ENCODE measurements at places on chromosomes 4 and X.

- H3K27ac ChIP-seq = no peak overlapping the region
- DNase-seq = peak; percentile 44
- no peak overlapping the region for H3K4me3 ChIP-seq
- no peaks in the 10 kb centered on the region for H3K4me1 ChIP-seq
Measured at GRCh38 chrX:103817502-103817901, 14.6 kb downstream of the RAB9B start.

DNA sequence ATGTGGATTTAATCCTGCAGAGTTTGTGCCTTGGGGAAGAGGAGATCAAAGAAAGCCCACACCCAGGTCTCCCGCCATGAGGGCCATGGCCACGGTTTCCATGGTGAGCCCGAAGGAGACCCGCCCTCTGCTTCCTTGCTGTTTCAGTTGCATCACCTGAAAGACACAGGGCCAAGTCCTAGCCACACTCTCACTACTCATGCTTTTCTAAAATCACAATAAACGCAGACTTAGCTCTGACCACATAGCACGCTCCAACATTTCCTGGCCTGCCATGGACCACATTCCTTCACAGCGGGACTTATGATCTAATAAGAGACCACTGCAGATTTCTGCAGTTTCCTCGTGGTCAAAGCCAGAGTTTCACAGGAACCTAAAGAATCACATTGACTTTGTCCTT lies 426.0 kb upstream of the NR3C2 start:
- no peaks in the 10 kb centered on the region for H3K4me1 ChIP-seq
- no peaks in the 10 kb centered on the region for H3K27me3 ChIP-seq
- no peaks in the 10 kb centered on the region for H3K36me3 ChIP-seq
- no peak for DNase-seq

- no peak overlapping the region for H3K27ac ChIP-seq
- no peaks in the 10 kb centered on the region for H3K27me3 ChIP-seq
- H3K4me3 ChIP-seq = no peak overlapping the region
- no peaks in the 10 kb centered on the region for H3K4me1 ChIP-seq
- no peaks in the 10 kb centered on the region for H3K36me3 ChIP-seq
Measured at GRCh38 chr4:37392521-37393255, 148.1 kb downstream of the NWD2 start.

DNA sequence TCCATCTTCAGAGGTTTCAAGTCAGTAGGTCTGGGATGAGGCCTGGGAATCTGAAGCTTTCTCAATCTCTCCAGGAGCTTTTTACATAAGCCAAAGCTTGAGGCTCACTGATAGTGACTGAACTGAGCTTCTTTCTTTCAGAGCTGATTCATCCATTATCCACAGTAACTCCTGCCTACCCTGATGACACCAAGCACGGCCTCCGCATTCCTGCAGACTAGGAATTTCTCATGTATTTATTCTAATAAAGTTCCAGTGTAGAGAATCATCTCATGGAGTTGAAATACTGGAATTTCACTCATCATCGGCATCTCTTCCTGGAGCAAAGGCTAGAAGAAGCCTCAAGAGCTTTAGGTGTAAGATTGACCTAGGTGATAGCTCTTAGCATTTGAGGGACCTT lies 12.1 kb upstream of the DCTD start:
- no peak for DNase-seq
- H3K36me3 ChIP-seq = no peaks in the 10 kb centered on the region
- no peaks in the 10 kb centered on the region for H3K27me3 ChIP-seq
- no peak overlapping the region for H3K4me3 ChIP-seq
- no peaks in the 10 kb centered on the region for H3K4me1 ChIP-seq

GRCh38 chr4:24169956-24170355 lies 280.1 kb upstream of the PPARGC1A start:
- no peaks in the 10 kb centered on the region for H3K27me3 ChIP-seq
- no peak overlapping the region for H3K4me3 ChIP-seq
- DNase-seq = no peak

GRCh38 chr4:74455361-74456055 lies 10.6 kb downstream of the AREG start:
- no peak overlapping the region for H3K4me3 ChIP-seq
- no peak for DNase-seq
- no peak overlapping the region for H3K27ac ChIP-seq

DNA sequence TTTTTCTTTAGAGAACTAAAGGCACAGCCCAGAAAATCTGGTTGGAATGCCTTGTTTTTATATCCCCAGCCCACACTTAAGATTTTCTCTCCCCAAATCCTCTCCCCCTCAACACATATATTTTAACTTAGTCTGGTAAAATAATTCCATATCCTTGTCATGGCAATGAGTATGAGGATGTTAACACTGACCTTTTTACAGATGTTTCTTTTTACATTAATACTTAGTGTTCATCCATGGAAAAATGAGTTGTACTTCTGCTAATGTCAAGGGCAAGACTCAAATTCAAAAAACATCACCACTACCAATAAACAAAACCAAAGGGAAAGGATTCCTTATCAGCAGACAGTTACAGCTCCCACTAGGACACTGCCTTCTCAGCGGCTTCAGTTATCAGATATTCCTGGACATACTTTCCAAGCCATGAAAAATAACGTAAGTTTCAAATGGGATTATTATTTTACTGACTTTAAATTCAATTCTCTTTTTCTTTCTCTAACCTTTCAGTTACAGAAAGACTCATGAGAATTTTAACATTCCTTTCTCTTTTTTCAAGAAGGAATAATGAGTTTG lies 83.3 kb downstream of the RASL11B start:
- no peaks in the 10 kb centered on the region for H3K36me3 ChIP-seq
- no peaks in the 10 kb centered on the region for H3K27me3 ChIP-seq
- no peak overlapping the region for H3K27ac ChIP-seq
- H3K4me3 ChIP-seq = no peak overlapping the region

DNA sequence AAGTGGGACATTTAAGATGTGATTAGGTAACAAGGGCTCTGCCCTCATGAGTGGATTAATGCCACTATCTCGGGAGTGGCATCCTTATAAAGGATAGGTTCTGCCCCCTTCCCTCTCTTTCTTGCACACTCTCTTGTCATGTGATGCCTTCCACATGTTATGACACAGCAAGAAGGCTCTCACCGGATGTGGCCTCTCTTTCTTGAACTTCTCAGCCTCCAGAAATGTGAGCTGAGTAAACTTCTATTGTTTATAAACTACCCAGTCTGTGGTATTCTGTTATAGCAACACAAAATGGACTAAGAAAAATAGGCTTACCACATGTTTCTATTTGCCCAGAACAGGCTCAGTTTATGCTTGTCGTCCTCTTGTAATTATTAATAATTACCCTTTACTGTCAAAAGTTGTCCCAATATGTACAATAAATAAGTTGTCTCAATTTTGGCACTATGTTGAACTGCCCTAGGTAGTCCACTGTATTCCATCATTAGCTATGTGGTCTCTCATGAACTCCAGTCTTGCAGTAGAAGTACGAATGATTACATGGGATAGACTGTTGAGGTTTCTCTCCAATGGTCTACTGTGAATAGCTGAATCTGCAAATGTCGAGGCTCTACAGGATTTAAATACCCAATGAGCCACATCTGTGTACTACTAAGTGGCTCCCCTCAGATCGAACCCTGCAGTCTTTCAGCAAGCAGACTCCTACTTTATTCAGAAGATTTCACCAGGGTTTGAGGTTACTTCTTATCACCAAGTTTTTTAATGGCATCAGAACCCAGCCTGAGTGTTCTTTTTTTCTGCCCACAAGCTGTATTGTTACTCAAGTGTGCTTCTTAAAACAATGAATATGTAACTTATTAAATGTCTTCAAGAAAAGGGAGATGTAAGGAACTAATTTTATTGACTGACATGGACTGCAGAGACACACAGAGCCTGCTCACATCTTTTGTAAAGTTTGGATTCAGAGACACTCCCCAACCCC lies 102.0 kb upstream of the LEF1 start:
- DNase-seq = no peak
- no peak overlapping the region for H3K27ac ChIP-seq
- H3K27me3 ChIP-seq = no peaks in the 10 kb centered on the region
- no peaks in the 10 kb centered on the region for H3K4me1 ChIP-seq
